ENCODE measurements at places on chromosomes 16 and 17.

- DNase-seq: no peak
Measured at GRCh38 chr16:3465911-3466584, 22.6 kb downstream of the NAA60 start.

GRCh38 chr17:74404789-74405188 is 27.1 kb upstream of the GPRC5C start:
- DNase-seq: no peak

DNA sequence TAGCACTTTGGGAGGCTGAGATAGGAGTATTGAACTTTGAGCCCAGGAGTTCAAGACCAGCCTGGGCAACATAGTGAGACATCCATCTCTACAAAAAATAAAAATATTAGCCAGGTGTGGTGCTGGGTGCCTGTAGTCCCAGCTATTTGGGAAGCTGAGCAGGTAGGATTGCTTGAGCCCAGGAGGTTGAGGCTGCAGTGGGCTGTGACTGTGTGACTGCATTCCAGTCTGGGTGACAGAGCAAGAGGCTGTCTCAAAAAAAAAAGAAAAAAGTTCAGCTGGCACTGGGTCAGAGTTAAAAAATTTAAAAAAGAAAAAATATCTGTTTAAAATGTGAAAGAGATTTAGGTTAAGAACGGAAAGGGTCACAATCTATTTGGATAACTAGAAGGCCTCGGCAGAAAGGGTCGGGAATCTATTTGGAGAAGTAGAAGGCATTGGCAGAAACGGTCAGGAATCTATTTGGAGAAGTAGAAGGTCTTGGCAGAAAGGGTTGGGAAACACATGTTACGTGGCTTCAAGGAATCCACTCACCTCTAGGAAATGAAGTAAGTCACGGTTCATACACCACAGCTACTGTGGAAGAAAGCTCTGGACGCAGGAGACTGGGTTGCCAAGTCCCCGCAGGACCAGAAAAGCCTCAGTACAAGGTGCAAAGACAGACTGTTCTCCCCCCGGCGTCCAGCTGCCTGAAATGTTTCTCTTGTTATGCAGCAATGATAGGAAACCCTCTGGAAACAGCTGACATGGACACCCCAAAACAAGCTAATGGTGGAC is 25.3 kb downstream of the LMF1 start:
- no peak for DNase-seq

DNA sequence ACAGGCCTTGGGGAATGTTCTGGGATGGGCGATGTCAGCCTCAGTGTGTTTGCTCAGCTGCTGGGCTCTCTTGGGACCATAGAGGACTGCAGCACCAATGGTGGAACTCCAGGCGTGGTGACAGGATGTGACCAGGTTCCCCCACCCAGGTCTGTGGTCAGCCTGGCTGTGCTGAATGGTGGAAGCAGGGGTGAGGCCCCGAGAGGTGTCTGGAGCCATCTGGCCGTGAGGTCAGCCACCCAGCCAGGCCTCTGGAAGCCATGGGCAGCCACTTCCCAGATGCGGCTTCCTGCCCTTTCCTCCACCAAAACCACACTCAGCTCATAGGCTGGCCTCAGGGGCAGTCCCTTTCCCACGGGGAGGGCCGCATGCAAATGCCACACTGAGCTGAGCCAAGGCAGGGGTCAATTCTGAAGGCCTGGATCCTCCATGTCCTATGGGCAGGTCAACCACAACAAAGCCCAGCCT is 7.8 kb upstream of the MAPK7 start:
- DNase-seq: no peak

DNA sequence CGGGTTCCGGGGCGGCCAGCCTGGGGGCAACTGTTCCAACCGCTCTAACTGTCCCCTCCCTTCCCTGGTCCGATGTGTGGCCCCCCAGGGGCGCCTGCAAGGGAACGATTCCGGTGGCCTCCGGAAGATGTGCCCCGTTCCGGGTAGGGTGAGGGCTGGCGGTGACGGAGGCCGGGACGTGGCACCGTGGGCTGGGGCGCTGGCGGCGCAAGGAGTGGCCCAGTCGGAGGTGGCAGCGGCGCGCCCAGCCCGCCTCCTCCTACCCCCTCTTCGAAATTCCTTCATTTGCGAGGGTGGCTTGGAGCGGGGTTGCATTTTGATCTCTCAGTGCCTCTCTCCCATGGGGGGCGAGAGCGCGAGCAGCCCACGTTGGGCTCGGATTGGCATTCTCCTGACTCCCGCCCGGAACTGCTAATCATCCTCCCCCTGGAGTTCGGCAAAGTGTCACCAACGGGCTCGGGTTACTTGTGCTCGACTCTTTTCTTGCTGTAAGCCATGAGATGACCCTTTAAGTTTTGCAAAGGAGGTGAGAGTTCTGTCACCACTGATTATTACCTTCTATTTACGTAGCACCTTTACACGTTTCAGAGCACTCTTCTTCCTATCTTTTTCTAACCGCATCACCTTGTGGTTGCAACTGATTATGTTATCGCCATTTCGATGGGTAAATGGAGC is 622 bp downstream of the NDEL1 start:
- peak; percentile 61 for DNase-seq

GRCh38 chr16:4309833-4310266 is 6.0 kb upstream of the GLIS2 start:
- peak; percentile 62 for DNase-seq

GRCh38 chr16:79599256-79599836 is 1.2 kb downstream of the MAF start:
- no peak for DNase-seq

DNA sequence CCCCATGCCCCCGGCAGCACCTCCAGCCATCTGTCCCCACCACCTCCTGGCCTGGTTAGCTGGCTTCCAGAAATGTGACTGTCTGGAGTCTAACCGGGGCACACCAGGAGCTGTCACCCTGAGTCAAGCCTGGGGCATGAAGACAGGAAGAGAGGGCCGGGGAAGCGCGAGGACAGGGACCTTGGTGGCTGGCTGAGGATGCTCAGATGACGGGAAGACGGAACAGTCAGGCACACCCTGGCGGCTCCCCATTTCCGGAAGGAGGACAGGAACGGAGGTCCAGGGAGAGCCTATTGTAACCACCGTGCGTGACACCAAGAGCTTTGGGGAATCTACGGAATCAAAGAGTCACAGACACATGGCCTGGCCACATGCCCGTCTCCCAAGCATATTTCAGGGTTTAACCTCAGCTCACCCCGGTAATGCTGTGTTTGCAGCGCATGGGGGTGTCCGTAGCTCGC is 51.7 kb downstream of the SDK2 start:
- DNase-seq: no peak

GRCh38 chr17:47945080-47945479 is 3.7 kb downstream of the PNPO start:
- no peak for DNase-seq

DNA sequence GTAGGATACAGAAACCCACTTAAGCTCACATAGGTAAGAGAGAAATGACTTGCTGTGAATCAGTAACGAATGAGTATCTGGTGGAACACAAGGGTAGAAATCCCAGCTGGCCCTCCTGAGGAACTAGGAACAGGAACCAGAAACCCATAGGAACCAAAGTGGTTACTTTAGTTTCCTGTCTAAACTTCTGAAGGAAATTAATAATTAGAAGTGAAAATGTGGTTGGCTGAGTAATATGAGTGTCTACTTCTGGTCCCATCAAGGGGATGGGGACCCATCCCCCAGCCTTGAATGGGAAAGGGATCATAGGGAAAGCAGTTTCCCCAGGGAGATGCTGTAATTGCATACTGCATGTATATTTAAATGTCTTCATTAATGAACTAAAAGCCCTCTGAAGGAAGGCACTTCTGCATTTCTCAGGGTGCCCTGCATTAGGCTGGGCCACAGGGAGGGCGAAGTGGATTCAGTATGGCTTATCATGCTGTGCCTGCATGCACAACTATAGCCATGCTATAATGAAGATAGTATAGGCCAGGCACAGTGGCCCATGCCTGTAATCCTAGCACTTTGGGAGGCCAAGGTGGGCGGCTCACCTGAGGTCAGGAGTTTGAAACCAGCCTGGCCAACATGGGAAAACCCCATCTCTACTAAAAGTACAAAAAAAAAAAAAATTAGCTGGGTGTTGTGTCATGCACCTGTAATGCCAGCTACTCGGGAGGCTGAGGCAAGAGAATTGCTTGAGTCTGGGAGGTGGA is 45.6 kb downstream of the CYB5B start:
- no peak for DNase-seq

DNA sequence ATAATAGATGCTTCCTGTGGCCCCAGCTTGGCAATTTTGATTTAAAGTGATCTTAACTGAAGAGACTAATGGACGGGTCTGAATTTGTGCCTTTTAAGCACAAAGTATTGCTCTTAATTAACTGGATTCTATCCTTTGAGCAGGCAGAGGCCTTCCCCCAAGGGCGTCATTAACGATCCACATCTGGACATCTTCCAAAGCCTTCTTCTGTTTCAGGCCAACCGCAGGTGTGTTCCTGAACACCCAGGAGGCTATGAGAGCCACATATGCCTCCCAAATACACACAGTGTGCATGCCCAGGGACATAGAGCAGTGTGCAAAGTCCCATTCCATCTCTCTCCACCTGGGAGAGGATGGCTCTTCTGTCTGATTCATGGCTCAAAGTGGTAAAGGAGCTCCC is 42.3 kb downstream of the MAPT start:
- no peak for DNase-seq

DNA sequence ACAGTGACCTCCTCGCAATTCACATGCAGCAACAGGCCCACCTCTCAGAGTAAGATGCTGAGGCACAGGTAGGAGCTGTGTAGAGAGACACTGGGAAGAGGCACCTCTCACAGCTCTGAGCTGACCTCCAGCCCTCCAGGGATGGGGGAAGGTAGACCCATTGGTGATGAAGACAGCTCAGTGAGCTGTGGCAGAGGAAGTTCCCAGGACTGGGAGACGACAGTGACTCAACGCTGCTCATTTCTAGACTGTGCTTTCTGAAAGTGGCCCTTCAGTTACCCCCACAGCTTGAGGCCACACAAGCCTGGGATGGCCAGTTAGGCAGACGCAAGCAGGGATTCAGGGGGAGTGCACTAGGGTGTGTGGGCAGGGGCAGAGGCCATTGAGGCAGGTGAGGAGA is 2073.2 kb downstream of the TP53TG3F start:
- no peak for DNase-seq

DNA sequence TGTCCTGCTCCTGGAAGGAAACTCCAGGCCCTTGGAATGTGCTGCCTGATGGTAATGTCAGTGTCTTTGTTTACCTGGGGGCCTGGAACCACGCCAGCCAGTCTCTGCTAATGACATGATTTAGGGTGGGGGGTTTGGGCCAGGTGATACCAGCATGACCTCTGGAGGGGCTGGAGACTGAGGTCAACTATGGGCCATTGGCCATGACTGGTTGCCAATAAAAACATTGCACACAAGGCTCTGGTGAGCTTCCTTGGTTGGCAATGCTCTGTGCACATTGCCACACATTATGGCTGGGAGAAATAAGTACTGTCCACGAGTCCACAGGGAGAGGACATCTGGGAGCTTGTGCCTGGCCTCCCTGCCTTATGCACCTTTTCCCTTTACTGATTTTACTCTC is 52.5 kb downstream of the LITAF start:
- DNase-seq: no peak

- peak; percentile 11 for DNase-seq
Measured at GRCh38 chr17:59652119-59652518, 32.4 kb downstream of the CLTC start.

DNA sequence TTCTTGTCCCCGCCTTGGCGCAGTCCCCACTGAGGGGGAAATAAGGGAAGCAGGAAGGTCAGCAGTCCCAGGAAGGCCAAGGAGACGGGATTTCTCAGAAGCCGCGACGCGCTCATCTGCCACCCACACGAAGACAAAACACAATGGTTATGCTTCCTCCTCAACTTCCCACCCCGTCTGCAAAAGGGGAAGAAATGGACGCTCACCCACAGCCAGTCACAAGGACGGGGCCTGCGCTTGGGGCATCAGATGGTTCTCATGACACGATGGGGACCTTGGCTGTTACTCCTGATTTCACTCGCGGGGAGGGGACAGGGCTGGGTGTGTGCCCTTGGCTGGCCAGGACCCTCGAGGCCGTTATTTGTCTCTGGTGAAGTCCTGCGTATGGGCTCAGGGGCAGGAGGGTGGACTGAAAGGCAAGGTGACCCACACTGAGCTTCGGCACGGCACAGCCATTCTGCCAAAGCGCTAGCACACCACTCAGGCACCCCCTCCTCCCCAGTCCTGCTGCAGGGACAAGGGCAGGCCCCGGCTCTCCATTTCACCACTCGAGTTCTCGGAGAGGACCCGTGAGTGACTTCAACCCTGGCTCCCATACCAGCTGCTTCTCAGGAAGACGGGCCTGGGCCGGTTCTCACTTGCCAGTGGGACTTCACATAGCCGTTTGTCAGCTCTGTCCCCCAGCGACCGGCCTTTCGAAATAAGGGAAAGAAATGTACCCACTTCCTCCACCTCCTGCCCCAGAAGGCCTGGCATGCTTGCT is 84.5 kb downstream of the ABR start:
- no peak for DNase-seq

GRCh38 chr16:17471719-17472461 is 1.1 kb upstream of the XYLT1 start:
- DNase-seq: no peak

- DNase-seq: no peak
Measured at GRCh38 chr16:4572715-4573114, 16.6 kb downstream of the C16orf96 start.

DNA sequence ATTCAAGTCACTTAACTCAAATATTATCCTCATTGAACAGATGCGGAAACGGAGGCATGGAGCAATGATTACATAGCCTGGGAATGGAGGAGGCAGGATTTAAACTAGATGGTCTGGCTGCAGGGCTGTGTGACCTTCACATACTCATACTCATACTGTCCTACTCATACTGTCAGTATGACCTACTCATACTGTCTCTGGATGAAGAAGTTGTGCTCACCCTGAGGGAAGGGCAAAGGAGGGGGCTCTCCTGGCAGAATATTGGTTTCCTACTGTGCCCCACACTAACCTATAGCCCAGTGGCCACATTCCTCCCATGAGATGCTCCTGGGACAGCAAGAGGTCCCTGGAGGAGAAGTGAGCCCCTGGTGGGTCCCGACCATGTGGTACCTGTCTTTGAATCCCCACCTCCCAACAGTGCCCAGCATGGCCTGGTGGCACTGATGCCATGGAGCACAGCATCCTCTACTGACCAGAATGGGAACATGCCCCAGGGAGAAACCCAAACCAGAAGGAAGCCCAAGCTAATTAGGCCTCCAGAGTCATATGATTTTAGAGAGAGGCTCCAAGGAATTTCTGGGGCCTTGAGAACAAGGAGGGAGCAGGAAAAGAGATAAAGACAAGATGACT is 197.3 kb upstream of the SDK2 start:
- DNase-seq: no peak

GRCh38 chr16:58128711-58129096 is 477 bp downstream of the CFAP20 start:
- peak; percentile 53 for DNase-seq

GRCh38 chr17:80770881-80771611 is 220.6 kb upstream of the CHMP6 start:
- no peak for DNase-seq

- DNase-seq: peak; percentile 57
Measured at GRCh38 chr16:814974-815373, 14.4 kb upstream of the GNG13 start.

DNA sequence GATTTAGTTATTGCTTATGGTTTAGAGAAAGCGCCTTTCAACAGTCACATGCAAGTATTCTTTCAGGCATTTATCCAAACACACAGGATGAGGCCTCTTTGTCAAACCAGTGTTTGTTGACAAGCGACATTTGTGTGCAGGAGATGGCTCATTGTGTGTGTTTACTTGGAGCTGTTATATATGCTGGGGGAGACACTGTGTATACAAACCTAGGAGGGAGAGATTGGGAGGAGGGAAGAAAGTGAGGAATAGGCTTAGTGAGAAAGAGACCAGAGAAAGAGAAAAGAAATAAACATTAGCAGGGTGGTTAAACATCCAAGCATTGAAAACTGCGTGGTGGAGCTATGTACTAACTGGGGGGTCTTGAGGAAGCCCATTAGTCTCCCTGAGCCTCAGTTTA is 437.6 kb downstream of the MAF start:
- no peak for DNase-seq
